ENCODE measurements at places on chromosomes 12 and 14.

GRCh38 chr14:101055776-101056374, 152.4 kb upstream of the RTL1 start:
- no peak for DNase-seq

GRCh38 chr12:14681625-14682024, 14.8 kb downstream of the GUCY2C start:
- DNase-seq = no peak

DNA sequence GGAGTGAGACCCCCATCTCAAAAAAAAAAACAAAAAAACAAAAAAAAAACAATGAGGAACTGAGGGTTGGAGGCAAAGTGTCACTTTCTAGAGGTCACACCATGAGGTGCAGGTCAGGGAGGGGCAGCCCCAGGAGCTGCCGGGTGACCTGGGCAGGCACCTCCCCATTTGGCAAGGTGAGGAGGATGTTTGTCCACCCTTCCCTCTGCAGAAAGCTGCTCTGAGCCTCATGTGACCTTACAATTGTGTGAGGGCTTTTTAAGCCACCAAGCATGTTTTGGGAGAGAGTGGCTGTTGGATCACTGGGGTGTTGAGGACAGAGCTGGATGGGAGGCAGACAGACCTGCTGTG, 49.6 kb downstream of the FOXN4 start:
- no peak for DNase-seq

GRCh38 chr14:75700295-75700694, 39.2 kb downstream of the TTLL5 start:
- DNase-seq = no peak

GRCh38 chr14:56119201-56119981, 1.2 kb downstream of the PELI2 start:
- peak; percentile 19 for DNase-seq

DNA sequence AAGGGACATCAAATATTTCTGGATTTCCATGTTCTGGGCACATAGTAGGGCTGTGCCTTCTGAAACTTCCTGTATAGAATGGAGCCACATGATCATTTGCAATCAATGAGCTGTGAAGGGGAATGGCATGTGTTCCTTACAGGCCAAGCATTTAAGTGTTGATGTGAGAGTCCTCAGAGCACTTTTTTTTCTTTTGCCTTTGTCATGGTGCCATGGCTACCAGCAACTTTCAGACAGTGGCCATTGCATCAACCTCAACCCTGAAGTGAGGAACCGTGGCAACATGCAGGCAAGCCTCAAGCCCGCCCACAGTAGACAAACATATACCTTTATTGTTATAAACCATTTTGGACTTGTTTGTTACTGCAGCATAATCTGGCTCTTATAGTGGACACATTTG, 948.1 kb downstream of the NRXN3 start:
- no peak for DNase-seq

DNA sequence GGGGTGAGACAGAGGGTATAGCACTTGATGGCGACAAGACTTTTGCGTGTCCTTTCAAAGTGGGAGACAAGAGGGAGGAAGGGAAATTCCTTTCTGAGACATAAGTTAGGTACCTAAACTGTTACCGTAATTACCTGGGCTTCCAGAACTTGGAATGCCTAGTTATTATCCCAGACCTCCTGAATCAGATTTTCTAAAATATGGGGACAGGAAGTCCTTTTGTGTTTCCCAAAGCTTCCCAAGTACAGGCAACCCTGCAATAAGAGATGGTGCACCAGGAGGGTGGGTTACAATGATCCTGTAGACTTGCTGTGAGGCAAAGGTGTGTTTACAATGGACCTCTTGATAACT, 83.9 kb downstream of the CMKLR1 start:
- DNase-seq = no peak

DNA sequence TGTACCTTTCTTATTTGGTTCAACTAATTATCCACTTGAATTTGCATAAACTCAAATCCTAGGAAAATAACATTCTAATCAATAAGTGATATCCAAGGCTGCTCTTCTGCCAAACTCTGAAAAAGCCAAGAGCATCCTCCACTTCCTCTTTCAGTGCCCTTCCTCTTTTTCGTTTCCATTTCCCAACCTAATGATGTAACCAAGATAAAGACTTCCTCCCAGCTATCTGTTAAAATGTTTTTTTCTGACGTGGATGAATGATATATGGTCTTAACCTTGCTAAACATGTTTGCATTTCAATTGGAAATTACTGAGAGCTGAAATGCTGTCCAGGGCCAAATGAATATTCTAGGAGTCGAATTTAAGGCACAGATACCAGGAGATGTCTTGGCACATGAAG, 459.5 kb upstream of the PDE3A start:
- no peak for DNase-seq
